ENCODE measurements at places on chromosomes 1 and 21. TPM values are rescaled to one million over a fixed set of nuclear protein-coding genes. Genes with fewer than 3 reads are reported as not detected.

The CRYAA gene
- polyA plus RNA-seq, result not detected

The GPR153 gene
- polyA plus RNA-seq, result 3.1 TPM

The TP73 gene
- 2.4 TPM for polyA plus RNA-seq

The DTL gene
- 1.3 TPM for polyA plus RNA-seq

The PCP4L1 gene
- not detected for polyA plus RNA-seq

The MRAP gene
- polyA plus RNA-seq, result not detected

The HES4 gene
- polyA plus RNA-seq, result 4.0 TPM

The CD247 gene
- 1.0 TPM for polyA plus RNA-seq

The GPR89A gene
- polyA plus RNA-seq, result 11.9 TPM

The CYP2J2 gene
- polyA plus RNA-seq, result 2.7 TPM

The NPR1 gene
- 2.4 TPM for polyA plus RNA-seq

The FABP3 gene
- polyA plus RNA-seq, result 73.5 TPM

The MAP10 gene
- 1.2 TPM for polyA plus RNA-seq

The FNDC7 gene
- polyA plus RNA-seq, result not detected

The S100A8 gene
- 21,822 TPM for polyA plus RNA-seq

The LCE6A gene
- not detected for polyA plus RNA-seq

The E2F2 gene
- polyA plus RNA-seq, result 0.61 TPM

The ECM1 gene
- 3.1 TPM for polyA plus RNA-seq

The ABCG1 gene
- polyA plus RNA-seq, result 4.2 TPM

The LRRC8C gene
- 1.5 TPM for polyA plus RNA-seq

The GOLT1A gene
- 16.6 TPM for polyA plus RNA-seq

The TACSTD2 gene
- polyA plus RNA-seq, result 36.7 TPM

The DMRTA2 gene
- polyA plus RNA-seq, result not detected

The SUMO3 gene
- 95.9 TPM for polyA plus RNA-seq

The TMEM35B gene
- 15.1 TPM for polyA plus RNA-seq

The HEATR1 gene
- polyA plus RNA-seq, result 3.8 TPM

The GPR52 gene
- polyA plus RNA-seq, result not detected

The RXFP4 gene
- polyA plus RNA-seq, result not detected

The NMNAT2 gene
- not detected for polyA plus RNA-seq

The TSSK3 gene
- polyA plus RNA-seq, result not detected

The LCE3D gene
- polyA plus RNA-seq, result 0.98 TPM

The ADORA1 gene
- polyA plus RNA-seq, result 3.7 TPM

The GSTM3 gene
- 350 TPM for polyA plus RNA-seq

The UBIAD1 gene
- 3.5 TPM for polyA plus RNA-seq

The VSIG8 gene
- not detected for polyA plus RNA-seq

The DISP1 gene
- 2.6 TPM for polyA plus RNA-seq

The ZBTB8A gene
- polyA plus RNA-seq, result 2.1 TPM

The LMX1A gene
- not detected for polyA plus RNA-seq

The CTSS gene
- 17.7 TPM for polyA plus RNA-seq

The PLA2G2F gene
- not detected for polyA plus RNA-seq

The OVAAL gene
- not detected for polyA plus RNA-seq

The PRDM16 gene
- polyA plus RNA-seq, result 8.2 TPM

The RGSL1 gene
- not detected for polyA plus RNA-seq

The KMO gene
- 0.06 TPM for polyA plus RNA-seq

The NTMT2 gene
- not detected for polyA plus RNA-seq

The PCNX2 gene
- 3.0 TPM for polyA plus RNA-seq

The GLIS1 gene
- 0.20 TPM for polyA plus RNA-seq

The SPTA1 gene
- not detected for polyA plus RNA-seq

The NAXE gene
- 71.7 TPM for polyA plus RNA-seq

The SPATA45 gene
- not detected for polyA plus RNA-seq

Data from stomach (tissue), 19 donors.